ENCODE measurements at places on chromosomes 11 and 22.

DNA sequence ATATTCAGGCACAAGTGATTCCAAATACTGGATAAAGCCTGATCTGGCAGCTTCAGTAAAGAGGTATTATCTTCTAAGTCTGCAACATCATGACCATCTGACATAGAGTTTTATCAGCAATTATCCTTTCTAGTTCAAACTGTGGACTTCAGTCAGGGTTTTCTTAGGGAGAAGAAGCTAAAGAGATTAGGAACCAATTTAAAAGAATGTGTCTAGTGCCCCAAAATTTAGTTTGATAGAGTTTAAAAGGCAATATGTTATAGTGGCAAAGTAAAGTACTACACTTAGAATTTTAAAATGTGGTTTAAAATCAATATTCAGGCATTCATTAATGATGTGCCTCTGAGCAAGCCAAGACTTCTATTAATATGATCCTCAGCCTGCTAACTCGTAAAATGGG lies 5.4 kb downstream of the PAK1 start:
- no peak for DNase-seq

DNA sequence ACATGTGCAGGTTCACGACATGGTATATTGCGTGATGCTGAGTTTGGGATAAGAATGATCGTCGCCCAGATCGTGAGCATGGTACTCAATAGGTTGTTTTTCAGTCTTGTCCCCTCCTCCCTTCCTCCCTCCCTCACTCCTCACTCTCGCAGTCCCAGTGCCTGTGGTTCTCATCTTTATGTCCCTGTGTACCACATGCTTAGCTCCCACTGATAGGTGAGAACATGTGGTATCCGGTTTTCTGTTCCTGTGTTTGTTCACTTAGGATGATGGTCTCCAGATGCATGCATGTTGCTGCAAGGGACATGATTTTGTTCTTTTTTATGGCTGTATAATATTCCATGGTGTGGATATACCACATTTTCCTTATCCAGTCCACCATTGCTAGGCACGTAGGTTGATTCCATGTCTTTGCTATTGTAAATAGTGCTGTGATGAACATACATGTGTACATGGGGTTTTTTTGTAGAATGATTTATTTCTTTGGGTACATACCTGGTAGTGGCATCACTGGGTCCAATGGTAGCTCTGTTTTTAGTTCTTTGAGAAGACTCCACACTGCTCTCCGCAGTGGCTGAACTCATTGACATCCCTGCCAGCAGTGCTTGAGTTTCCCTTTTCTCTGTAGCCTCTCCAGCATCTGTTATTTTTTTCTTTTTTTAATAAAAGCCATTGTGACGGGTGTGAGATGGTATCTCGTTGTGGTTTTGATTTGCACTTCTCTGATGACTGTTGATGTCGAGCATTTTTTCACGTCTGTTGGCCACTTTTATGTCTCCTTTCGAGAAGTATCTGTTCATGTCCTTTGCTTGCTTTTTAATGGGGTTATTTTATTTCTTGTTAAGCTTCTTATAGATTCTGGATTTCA lies 16.4 kb downstream of the ZBED4 start:
- DNase-seq = no peak

- no peak for DNase-seq
Measured at GRCh38 chr22:24417200-24417599, 10.2 kb upstream of the ADORA2A start.

DNA sequence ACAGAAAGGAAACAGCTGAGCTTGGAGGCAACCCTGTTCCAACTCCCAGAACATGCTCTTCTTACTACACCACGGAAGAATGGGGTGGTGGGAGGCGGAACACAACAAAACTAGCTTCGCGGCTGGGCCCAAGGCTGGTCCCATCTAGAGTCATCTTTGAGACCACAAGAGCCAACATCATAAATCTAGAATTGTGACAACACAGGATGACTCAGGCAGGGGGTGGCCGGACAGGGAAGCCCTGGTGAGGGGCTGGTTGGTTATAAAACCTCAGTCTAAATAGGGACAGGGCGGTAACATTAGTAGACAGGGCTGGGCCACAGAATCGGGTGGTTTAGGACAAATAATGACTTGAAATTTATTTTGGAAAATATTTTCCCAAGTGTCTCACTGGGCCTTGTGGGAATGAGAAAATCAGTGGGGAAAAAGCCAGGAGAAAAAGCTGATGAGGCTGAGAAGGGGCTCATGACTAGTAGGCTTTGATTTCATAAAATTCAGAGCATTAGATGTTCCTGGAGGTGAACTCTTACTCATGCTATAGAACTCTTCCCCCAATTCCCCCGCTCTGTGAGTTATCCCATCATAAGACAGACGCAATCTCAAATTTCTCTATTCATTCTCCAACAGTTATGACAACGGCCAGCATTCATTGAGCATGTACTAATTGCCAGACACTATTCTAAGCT lies 151.8 kb upstream of the TIMP3 start:
- no peak for DNase-seq

- no peak for DNase-seq
Measured at GRCh38 chr11:115290893-115291292, 213.3 kb downstream of the CADM1 start.

DNA sequence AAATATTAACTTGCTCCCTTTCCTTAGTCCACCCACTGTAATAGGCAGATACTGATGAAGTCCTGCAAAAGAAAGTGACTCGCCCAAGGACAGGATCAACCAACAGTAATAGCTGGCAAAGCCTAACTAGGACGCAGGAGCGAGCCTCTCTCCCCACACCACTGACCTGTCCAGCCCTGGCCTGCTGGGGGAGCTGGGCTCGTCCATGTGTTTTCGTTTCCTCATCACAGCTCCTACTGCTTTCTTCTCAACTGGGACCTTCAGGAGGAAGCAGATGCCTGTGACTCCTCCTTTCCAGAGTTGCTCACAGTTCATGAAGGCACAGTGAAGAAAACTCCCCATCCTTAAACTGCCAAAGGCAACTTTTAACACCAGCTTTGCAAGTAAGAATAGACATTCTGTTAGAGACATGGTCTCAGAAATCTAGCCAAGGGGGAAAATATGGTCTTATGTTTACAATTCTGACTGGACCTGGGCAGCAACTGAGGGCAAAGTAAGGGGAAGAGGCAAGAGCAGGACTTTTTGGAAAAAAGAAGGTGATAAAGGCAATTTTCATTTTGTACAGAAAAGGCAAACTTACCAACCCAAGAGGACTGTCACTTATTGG lies 11.6 kb upstream of the GPHA2 start:
- DNase-seq = no peak

- DNase-seq = no peak
Measured at GRCh38 chr11:131685206-131685605, 314.8 kb downstream of the NTM start.

- no peak for DNase-seq
Measured at GRCh38 chr11:3000032-3000961, 8.2 kb upstream of the NAP1L4 start.

DNA sequence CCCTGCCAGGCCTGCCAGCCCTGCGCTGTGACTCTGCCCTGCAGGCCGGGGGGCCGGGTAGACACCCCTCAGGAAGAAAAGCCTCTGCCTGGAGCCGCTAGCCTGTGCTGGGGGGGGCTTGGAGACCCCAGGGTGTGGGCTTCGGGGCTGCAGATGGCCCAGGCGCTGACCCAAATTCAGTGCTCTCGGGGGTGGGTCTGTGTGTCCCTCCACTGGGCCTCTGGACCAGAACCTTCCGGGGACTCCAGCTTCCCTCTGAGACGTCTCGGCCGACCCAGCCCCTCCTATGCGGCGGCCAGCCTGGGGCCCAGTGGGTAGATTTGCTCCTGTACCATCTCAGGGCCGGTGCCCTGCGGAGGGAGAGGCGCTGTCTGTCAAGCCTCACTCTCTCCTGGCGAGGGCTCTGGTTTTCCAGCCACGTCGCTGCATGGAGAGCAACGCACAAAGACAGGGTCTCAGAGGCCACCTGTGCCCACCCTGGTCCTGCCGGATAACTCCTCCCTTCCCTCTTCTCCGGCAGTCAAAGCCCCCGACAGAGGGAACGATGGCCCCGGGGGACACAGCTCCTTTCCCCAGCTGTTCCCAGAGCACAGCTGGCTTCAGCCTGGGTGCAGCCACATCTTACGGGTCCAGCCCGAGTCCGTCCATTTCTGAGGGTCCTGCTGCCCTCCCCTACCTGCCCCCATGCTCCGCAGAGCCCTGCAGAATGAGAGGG lies 40.1 kb upstream of the TOLLIP start:
- no peak for DNase-seq

DNA sequence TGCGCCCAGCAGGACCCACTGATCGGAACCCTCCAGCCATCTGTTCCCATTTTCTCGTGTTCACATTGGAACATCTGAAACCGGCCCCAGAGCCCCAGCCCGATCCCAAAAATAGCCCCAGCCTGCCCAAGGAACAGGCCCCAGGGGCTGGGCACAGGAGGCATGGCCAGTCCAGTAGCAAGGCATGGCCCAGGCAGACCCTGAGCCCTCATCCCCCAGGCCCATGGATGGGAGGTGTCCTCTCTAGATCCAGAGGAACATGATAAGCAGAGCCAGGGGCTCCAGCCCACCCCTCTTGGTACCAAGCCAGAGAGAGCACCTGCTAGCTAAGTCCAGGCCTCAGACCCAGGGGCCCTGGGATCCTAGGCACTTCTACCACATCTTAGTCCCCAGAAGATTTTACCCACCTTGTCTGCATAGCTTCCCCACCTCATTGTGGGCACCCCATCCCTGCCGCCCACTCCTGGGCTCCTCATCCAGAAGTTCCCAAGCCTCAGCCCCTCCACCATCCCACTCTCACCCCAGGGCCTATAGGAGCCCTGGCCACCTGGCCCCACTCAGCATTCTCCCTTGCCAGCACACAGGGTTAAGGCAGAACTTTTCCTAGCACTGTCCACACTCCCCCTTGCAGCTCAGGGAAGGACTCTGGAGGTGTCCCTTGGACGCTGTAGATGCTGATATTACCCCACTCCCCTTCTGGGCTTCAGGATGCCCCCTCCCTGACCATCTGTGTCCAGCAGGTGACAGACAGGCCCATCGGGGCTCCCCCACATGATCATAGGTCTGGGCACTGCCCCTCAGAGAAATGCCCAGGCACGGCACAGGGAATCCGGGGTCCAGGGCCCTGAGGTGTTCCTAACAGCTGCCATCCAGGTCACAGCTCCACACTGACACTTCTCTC lies 9.5 kb downstream of the BCL9L start:
- DNase-seq = no peak

DNA sequence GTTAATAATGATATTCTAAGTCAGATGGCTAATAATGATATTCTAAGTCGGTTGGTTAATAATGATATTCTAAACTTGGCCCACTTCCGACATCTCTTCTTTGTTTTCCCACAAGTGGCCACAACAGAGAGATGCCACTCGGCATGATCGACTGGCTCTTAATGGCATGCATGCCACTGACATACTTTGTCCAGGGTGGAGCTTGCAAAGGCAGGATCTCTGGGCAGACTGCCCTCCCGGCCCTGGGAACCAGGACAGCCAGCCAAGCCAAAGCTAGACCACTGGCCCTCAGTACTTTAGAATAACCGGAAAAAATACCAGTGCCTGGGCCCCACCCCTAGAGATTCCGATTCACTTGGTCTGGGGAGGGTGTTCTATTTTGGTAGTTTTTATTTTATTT lies 78.1 kb downstream of the KIAA1671 start:
- DNase-seq = no peak

GRCh38 chr22:22553735-22554586 lies 5.1 kb downstream of the PRAME start:
- no peak for DNase-seq

DNA sequence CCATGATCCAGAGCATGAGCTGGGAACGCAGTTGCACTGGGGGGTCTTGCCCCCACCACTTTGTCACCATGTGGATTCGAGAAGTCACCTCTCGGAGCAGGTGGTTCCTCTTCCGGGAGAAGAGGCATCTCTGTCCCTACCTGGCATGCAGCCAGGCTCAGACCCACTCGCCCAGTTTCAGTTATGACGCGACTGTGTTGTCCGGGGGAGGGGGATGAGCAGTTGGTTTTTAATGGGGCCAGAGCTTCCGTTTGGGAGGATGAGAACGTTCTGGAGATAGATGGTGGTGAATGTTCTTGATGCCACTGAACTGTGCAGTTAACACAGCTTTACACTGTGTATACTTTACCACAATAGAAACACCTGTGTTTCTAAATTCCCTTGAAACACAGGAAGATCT lies 41.5 kb downstream of the DHCR7 start:
- no peak for DNase-seq

GRCh38 chr11:79308429-79308828 lies 132.4 kb downstream of the TENM4 start:
- no peak for DNase-seq

All from SIG-M5 (cell line).